Stimulated activated CD4-positive, alpha-beta T cell treated with anti-CD3 and anti-CD28 coated beads, Interleukin-12 subunit alpha, Interleukin-12 subunit beta, amount 100 ng/mL, for 4 hours (primary cell): ENCODE measurements at places on chromosomes 2 and 18.

DNA sequence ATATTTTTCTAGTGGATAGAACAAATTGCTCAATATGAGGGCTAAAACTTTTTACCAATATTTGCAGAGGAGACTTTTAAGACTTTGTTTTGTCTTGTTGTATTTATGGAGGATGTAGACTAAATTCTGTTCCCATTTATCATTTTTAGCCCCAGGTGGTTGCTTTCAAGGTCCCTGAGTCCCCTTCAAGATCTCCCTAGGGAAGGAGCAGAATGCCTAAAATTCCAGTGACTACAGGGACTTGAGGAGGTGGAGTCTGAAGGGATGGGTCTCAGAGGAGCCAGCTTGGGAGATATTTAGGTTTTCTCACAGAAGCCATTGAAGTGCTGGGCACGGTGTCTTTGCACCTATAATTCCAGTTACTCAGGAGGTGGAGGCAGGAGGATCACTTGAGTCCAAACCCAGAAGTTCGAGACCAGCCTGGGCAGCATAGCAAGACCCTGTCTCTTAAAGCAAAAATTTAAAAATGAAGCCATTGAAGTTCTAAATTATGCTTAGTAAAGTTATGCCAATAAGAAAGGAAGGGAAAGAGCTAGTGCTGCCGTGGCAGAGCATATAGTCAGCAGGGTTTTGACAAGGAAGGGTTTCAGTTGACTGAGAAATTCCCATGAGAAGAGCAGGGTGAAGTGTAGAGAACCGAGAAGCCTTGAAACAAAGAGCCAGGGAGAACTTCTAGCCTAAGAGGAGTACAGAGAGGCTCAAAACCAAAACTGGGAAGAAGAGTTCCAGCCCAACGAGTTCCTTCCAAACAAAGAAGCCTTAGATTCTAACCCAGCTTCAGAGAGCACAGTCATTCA lies 43.4 kb downstream of the COMMD1 start:
- no peak for DNase-seq

- no peak for DNase-seq
Measured at GRCh38 chr2:189629531-189630453, 31.5 kb upstream of the ASNSD1 start.

- no peak for DNase-seq
Measured at GRCh38 chr2:105413206-105413605, 14.4 kb upstream of the FHL2 start.

DNA sequence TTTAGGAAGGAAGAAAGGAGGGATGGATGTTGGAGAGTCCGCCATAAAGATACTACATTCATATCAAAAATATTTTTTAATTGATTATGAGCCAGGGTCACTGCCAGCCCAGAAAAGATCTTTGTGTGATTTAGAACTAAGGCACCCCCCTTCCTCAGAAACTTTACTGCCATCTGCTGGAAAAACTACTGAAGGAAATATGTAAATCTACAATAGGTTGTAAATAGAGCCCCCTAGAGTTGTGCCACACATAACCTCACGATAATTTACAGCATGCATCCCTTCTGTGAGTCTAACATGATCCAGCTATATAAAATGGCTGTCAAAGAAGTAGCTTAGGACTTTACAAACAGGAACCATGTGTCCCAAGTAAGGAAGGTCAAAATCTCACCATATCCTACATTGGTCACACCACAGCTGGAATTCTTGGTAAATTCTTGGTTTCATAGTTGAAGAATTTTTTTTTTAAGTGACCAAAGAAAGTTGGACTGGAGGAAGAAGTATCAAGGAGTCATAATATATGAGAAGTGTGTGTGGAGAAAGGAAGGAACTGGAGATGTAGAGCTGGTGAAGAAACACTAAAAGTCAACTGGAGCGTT lies 152.5 kb downstream of the CYP26B1 start:
- no peak for DNase-seq

- DNase-seq: no peak
Measured at GRCh38 chr2:187134306-187134705, 285.3 kb upstream of the ZSWIM2 start.

- no peak for DNase-seq
Measured at GRCh38 chr2:235194836-235195235, 243.0 kb downstream of the SH3BP4 start.

GRCh38 chr2:75523313-75524275 lies 37.1 kb downstream of the EVA1A start:
- no peak for DNase-seq
